ENCODE measurements at places on chromosomes 16 and 17.

GRCh38 chr16:73161977-73162376 is 114.0 kb upstream of the ZFHX3 start:
- peaks cover 6% of the 10 kb centered on the region for H3K4me1 ChIP-seq
- H3K27ac ChIP-seq, result no peak overlapping the region
- H3K27me3 ChIP-seq, result no peaks in the 10 kb centered on the region
- DNase-seq, result no peak

GRCh38 chr17:49835472-49835871 is 12.4 kb downstream of the TAC4 start:
- H3K27me3 ChIP-seq, result no peaks in the 10 kb centered on the region
- peaks cover 13% of the 10 kb centered on the region for H3K36me3 ChIP-seq
- no peak overlapping the region for H3K4me3 ChIP-seq
- H3K4me1 ChIP-seq, result peaks cover 3% of the 10 kb centered on the region

DNA sequence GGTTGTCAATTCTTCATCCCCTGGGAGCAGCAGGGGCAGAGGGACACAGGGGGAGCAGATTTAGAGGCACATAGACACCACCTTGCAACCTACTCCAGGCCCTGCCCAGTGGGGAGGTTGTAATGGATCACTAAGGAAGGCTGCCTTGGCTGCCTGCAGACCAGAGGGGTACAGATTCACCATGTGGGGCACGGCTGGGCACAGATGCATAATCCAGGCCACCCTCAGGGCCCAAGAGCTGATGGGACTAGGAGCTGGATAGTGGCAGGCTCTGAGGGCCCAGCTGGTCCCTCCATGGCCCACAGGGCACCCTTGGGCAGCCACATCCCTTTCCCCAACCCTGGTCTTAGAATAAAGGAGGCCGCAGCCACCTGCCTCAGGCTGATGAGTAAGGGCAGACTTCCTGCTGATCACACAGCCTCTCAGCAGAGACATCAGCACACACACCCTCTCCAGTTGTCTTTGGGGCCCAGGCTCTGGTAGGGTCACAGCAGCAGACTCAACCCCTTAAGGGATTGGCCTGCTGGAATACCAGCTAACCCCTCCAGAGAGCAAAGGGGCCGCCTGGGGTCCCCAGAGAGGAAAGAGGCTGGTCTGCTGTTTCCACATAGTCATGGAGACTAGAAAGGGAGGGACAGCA is 224.9 kb downstream of the GSG1L start:
- peaks cover 14% of the 10 kb centered on the region for H3K27me3 ChIP-seq
- H3K27ac ChIP-seq, result no peak overlapping the region
- H3K4me1 ChIP-seq, result no peaks in the 10 kb centered on the region
- H3K4me3 ChIP-seq, result no peak overlapping the region
- DNase-seq, result no peak
- peaks cover 3% of the 10 kb centered on the region for H3K36me3 ChIP-seq

DNA sequence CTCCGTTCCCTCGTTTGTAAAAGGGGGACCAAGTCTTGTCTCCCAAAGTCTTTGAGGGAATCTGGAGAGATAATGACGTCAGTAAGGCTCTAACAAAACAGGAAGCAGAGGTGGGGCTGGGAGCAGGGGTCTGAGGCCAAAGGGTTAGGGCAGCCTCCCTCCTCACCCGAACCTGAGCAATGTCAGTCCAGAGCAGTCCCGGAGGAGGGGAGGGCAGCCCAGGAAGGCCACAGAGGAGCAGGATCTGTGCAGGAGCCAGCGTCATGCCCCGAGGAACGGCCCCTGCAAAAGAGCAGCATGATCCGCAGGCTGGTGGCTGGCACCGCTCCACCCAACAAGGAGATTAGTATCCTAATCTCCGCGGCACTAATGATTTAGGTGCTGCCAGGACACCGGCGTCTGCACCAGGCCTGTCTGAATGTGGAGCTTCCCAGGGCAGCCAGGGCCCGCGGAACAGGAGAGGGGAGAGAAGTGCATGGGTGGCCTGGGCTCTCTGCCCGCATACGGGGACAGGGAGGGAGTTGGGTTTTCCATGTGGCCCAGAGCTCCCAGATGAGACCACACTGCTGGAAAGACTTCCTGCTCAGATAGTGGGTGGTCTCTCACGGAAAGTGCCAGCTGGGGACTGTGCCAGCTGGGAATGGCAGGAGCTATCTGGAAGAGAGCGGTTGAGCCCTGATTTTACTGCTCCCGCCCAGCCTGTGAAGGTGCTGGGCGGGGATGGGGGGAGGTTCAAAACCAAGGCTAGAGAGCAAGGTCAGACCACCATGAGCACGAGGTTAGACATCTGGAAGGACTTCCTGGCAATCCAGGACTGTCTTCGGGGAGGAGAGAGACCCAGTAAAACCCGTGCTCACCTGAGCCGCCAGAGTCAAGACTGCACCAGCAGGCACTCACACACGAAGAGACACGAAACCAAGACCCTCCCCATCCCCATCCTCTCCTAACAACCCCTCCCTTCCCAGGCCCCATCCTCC is 11.0 kb upstream of the KRT17 start:
- no peaks in the 10 kb centered on the region for H3K36me3 ChIP-seq

DNA sequence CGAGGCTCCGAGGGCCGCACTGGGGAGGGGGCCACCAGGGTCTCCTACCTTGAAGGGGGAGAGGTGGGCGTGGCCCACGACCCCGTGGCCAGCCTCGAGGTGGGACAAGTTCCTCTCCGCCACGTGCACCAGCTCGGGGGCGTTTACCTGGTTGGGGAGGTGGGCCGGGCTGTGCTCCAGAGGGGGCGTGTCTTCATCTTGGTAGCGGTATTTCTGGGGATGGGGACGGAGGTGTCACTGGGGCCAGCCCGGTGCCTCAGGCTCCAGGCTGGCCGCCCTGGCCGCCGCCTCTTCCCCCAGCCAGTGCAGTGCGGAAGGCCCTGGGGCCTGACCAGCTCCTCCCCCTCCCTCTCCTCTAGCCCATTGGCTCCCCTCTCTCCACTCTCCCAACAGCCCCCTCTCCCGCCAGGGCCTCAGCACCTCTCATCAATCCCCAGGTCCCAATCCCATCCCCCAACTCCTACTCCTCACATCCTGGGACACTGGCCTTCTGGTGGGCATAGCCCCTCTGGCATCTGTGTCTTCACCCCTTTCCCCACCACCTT is 11.5 kb downstream of the DLG4 start:
- no peak overlapping the region for H3K4me3 ChIP-seq
- no peak for DNase-seq
- peaks cover 8% of the 10 kb centered on the region for H3K27me3 ChIP-seq
- H3K4me1 ChIP-seq, result peaks cover 33% of the 10 kb centered on the region

DNA sequence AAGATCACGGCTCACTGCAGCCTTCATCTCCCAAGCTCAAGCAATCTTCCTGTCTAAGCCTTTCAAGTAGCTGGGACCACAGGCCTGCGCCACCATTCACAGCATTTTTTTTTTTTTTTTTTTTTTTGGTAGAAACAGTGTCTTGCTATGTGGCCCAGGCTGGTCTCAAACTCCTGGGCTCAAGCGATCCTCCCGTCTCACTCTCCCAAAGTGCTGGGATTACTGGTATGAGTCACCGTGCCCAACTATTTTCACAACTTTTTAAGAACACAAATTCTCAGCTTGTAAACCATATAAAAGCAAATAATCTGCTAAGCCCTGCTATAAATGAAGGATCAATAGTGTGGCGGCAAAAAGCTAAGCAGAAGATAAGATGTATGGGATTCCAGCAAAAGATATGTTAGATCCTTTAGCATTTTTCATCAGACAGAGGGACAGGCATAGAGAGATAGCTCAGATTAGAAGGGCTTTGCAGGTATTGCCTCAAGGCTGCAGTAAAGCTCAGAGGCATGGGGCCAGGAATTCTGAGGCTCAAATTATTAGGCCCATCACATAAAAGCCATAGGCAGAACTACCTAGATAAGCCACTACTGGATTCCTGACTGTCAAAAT is 55.1 kb downstream of the EMP2 start:
- H3K27me3 ChIP-seq, result peaks cover 3% of the 10 kb centered on the region
- H3K27ac ChIP-seq, result no peak overlapping the region
- H3K36me3 ChIP-seq, result no peaks in the 10 kb centered on the region

- no peaks in the 10 kb centered on the region for H3K27me3 ChIP-seq
- H3K4me1 ChIP-seq, result peaks cover 51% of the 10 kb centered on the region
- no peak for DNase-seq
- H3K4me3 ChIP-seq, result peak overlapping the region; percentile 72
Observed at GRCh38 chr16:50684823-50685461, 3.8 kb upstream of the SNX20 start.

DNA sequence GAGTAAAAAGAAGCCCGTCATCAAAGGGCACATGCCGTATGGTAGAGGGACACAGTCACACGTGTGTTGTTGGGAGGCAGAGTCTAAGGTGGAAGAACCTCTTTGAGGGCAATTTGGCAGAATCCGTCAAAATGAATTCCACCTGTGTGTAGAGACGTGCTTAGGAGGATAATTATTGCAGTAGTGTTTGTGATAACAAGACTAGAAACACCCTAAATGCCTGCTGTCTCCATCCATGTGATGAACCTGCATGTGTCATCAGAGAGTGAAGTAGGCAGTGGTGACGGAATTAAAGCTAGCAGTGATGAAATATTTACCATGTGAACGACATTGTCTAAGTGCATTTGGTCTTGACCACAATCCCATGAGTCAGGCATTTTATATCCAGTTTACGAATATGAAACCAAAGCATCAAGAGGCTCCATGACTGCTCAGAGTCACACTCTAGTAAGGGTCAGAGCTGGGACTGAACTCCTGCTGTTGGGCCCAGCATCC is 61.3 kb upstream of the ADORA2B start:
- no peak overlapping the region for H3K27ac ChIP-seq
- H3K27me3 ChIP-seq, result peaks cover 16% of the 10 kb centered on the region
- peaks cover 2% of the 10 kb centered on the region for H3K4me1 ChIP-seq
- no peak overlapping the region for H3K4me3 ChIP-seq
- DNase-seq, result no peak

DNA sequence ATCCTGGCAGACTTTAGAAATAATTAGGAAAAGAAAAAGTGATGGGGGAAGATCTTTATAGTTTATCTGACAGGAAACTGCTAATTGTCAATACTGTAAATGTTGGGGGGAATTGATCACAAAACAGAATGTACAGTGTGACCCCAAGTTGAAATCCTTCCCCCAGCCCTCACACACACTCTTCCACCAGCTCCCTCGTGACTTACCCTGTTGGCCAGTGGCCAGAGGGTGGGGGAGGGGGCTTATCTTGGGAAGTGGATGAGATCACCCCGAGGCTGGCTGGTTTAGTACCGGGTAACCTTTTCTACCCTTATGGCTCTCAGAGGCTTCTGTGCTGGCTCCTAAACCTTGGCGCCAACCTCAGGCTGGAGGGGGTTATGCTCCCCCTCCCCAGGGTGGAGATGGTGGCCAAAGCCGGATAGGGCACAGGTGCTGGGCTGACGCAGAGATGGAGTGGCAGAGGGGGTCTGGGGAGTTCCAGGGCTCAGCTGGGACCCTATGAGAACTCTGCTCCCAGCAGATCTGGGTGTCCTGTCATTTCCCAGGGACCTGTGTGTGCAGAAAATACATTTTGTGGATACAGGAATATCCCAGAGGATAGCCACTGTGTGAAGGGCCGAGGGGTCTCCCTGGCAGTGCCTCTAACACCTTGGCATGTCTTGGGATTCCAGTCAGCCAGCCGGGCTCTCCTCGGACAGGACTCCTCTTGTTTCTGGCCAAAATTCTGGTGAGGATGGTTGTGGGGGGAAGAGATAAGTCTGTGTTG is 18.6 kb downstream of the CDH16 start:
- peaks cover 2% of the 10 kb centered on the region for H3K27me3 ChIP-seq
- no peaks in the 10 kb centered on the region for H3K36me3 ChIP-seq
- H3K4me1 ChIP-seq, result peaks cover 5% of the 10 kb centered on the region
- DNase-seq, result no peak
- H3K4me3 ChIP-seq, result no peak overlapping the region

Data from memory B cell (primary cell).